ENCODE measurements at places on chromosomes 16 and 17.

DNA sequence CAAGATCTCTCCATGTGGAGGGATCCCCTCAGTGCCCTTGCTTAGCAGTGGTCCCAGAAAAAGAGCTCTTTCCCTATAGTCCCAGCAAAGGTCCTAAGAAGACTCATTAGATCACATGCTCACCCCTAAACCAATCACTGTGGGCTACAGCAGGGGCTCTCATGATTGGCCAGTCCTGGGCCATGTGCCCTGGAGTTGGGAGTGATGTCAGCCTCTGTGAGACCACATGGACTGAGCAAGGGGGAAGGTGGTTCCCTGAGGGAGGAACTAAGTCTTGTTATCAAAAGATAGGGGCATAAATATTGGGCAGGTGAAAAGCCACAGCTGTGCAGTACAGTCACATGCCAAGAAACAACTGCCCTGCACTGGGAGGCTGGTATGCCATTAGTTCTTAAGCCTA, 51.3 kb downstream of the SCNN1B start:
- no peak for ATAC-seq

DNA sequence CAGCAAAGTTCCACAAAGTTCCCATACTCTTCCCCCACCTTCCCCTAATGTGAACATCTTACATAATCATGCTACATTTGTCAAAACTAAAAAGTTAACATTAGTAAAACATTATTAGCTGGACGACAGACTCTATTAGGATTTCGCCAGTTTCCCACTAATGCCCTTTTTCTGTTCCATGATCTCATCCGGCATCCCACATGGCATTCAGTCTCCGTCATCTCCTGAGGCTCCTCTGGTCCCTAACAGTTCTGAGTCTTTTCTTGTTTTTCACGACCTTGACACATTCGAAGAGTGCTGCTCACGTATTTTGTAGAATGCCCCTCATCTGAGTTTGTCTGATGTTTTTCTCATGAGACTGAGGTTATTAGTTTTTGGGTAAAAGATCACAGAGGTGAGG, 8.8 kb upstream of the MPRIP start:
- no peak for ATAC-seq

- ATAC-seq: no peak
Observed at GRCh38 chr17:9253308-9253707, 232.0 kb downstream of the NTN1 start.

DNA sequence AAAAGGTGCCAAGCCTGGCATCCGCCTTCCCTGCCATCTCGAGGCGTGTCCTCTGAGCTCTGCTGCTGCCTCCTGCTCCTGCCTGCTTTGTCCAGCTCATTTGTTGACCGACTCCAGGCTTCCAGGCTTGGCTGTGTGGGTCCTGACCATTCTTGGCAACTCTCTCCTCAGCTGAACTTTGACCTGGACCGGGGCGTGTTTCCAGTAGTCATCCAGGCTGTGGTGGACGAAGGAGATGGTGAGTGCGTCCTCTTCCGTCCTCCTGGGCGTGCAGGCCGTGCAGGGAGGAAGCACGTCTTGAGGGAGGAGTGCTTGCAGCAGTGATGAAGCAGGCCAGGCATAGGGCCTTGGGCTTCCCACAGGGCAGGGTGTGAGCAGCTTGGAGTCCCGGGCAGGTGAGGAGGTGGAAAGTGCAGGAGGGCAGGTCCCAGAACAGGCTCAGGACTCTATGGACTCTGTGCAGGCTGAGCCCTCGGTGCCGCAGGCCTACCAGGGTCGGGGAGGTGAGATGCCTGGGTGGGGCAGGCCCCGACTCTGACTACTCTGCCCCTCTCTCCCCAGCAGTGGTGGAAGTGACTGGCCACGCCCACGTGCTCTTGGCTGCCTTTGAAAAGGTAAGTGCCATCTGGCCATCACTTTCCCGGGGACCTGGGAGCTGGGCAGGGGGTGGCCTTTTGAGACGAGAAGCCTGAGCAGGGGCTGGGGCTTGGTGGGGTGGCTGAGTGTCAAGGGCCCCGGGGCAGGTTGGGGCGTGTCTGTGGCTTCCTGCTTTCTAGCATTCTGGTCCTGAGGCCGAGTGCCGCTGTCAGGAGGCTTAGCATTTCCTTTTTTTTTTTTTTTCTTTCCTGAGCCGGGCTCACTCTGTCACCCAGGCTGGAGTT, 28.6 kb upstream of the NUDT16L1 start:
- peak; percentile 61 for ATAC-seq

DNA sequence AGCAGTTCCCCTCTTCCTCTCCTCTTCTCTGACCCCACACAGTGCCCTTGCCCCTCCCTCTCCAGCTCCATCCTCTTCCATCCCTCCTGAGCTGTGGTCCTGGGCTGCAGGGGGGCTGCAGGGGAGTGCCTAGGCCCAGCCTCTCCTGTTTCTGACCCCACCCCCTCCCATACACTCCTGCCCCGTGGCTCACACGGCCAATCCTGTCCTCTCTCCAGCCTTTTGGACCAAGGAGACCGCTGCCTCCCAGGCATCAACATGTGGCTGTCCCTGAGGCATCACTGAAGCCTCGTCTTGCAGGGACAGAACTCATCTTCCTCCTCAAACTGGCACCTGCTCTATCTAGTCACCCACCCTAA, 6.7 kb downstream of the CLUH start:
- no peak for ATAC-seq

DNA sequence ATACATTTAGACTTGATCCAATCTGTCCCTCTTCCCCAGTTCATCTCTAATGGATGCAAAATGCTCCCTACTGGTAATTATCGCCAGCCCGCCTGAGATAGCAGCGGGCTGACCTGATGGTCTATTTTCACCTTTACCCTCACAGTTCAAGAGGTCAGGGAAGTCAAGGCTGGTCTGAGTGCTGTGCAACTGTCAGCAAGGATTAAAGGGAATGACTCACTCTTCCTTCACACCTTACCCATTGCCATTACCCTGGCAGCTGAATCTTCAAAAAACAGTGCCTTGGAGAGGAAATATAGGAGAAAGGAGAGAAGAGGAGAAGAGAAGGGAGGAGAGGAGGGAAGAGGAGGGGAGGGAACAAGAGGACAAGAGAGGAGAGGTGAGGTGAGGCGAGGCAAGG, 36.3 kb downstream of the GRB7 start:
- ATAC-seq: no peak

DNA sequence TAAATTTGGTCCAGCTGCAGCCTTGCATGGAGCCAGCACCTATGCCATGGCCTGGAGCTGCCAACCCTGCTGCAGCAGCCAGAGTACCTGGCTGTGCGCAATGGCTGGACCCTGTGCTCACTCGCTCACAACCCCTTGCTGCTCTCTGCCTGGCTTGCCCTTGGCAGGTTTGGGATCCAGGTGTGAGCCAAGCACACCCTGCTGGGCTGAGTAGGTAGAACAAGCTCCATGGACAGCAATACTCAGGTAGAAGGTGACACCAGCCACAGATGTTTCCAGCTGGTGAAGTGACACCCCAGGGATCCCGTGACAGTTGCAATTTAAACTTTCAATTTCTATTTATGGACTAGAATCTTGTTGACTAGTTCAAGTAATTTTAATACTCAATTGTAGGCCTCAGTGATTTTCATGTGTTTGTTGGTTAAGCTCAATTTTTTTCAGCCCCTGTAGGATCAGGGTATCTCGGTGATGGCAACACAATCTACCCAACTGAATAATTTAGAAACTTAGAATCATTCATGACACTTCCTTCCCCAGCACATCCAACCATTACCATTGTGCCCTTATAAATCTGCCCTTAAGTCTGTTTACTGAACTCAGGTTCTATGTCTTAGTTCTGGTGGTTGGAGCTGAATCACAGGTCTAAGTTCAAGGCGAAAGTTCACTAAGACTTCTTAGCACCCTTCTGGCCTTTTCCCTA, 480.0 kb downstream of the PMP22 start:
- no peak for ATAC-seq

DNA sequence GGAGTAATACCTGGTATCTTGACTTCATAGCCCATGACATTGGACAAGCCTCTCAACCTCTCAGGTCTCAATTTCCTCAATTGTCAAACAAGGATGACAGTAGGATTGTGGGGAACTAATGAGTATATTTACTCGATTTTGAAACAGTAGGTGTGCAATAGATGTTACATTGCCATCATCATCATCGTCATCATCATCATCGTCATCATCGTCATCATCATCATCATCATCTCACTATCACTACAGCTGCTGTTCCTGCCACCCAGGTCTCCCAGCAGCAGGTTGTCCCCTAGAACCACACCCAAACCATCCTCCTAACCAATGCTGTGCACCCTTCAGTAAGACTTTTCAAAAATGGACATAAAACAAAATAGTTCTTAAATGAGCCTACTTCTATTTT, 24.8 kb upstream of the CDRT4 start:
- ATAC-seq: no peak

- ATAC-seq: no peak
Observed at GRCh38 chr17:46191322-46192188, 1.7 kb downstream of the KANSL1 start.

- ATAC-seq: no peak
Observed at GRCh38 chr16:56848029-56848936, 16.7 kb upstream of the SLC12A3 start.

- no peak for ATAC-seq
Observed at GRCh38 chr16:82658796-82659195, 32.0 kb downstream of the CDH13 start.

DNA sequence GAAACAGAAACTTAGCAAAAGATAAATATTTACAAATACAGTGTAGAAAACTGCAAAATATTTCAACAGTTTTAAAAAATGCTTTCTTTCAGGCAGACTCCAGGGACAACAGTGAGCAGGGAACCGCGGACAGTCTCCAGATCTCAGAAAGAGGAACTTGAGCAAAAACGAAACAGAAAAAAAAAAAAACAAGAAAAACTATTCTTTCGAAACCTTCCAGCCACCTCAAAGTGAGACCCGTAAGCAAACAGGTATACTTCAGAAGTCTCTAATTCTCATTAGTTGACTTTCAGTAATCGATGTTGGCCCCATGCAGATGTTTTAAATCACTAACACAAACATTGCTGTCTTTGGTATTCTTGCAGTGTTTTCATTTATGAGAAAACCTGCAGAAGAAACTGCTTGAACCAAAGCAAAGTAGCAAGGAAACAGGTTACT, 15.7 kb upstream of the CCL1 start:
- peak; percentile 25 for ATAC-seq

DNA sequence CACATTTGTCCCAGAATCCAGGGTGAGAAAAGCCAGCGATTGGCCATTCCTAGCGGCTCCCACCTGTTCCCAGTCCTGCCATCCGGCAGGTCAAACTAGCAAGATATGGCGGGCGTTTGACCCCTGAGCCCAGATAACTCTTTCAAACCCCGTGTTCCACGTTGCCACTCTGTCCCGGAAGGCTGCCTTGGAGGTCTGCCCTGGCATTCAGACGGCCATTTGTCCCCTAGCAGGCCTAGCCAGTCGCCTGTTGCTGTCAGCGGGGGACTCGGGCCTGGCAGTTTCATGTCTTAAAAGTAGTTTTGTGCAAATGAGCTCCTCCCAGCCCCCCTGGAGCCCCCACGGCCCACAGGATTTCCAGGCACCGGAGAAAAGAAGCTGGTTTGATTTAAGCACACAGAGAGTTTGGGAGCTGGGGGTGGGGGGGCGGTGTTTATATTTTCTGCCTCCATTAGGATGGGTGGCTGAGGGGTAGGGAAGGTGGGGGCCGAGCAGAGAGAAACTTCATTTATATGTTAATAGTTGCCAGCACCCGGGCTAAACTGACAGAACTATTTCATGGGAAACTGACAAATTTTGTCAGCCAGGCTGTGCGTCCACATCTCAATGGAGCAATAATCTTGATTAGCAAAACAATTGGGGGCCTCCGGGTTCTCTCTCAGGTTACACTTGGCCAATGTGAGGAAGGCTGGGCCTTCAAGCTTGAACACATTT, 240.9 kb upstream of the SALL1 start:
- ATAC-seq: no peak

DNA sequence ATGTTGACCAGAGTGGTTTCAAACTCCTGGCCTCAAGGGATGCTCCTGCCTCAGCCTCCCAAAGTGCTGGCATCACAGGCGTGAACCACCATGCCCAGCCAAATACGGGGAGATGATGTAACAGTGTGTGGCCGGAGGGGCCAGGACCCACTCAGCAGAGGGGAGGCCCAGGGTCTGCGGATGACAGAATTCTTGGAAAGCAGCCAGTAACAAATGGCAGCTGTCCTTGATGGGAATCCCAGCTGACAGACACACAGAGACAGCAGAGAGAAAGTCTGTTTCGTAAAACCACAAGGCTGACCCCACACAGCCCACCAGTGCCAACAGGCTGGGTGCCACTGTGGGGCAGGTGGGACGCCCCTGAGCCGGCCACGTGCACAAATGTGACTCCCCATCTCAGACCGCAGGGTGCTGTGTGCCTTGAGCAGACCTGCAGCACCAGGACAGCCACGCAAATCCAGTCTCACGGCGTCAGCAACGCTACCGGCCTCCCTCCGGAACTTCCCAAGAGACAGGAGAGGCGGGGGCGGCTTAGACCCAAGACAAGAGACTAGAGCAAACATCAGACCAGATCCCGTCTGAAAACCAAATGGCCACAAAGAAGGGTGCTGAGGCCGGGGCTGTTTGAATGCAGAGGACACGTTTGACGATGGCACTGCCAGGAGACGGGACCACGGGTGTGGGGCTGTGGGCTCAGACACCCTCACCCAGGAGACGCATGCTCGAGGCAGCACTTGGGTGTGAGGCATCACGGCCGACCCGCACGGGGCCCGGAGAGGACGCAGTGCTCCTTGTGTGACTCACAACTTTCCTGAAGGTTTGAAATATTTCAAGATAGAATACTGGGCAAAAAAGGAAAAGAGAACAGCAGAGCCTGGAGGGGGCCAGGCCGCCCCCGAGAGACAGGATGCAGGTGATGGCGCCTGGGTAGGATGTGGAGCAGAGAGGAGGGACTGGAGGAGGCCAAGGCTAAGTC, 24.6 kb downstream of the CTU2 start:
- ATAC-seq: no peak

GRCh38 chr16:2143878-2144485, 4.4 kb upstream of the RAB26 start:
- no peak for ATAC-seq

DNA sequence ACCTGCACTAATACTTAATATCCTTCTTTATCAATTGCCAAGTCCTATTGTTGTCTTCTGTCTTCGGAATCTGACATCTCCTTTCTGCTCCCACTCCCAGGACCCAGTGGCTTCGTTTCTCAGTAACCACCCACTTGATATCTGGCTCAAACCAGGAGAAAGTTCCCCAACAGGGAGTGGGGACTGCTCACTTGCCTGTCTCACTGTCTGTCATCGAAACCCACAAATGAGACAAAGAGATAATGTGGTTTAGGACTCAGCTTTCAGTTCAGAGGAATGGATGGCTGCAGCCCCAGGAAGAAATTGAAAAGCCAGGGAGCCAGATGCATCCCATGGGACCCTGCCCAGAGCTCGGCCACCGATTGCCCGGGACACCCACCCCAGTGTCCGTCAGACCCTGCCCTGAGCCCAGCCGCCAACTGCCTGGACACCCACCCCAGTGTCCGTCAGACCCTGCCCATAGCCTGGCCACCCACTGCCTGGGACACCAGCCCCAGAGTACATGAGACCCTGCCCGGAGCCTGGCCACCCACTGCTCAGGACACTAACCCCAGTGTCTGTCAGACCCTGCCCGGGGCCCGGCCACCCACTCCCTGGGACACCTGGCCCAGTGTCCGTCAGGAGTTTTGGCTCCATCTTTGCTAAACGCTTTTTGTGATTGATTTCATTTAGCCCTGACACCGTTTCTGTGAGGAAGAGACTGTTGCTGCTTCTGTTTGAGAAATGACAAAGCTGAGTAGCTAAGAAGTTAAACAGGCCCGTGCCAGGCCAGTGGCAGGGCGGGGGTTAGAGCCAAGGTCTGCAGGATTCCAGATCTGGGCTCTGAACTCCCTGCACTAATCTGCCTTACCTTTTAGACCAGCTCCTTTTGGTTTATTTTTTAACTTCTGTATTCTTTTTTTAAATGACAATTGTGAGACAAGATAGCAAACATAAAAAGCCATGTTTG, 251.4 kb downstream of the PHKB start:
- ATAC-seq: no peak
